ENCODE measurements at places on chromosomes 12 and 14. TPM values are rescaled to one million over a fixed set of nuclear protein-coding genes. Genes with fewer than 3 reads are reported as not detected.
A peak's percentile ranks its signal among the peaks of the same experiment; 100 is the strongest.

POTEM gene
- not detected for total RNA-seq

DNA sequence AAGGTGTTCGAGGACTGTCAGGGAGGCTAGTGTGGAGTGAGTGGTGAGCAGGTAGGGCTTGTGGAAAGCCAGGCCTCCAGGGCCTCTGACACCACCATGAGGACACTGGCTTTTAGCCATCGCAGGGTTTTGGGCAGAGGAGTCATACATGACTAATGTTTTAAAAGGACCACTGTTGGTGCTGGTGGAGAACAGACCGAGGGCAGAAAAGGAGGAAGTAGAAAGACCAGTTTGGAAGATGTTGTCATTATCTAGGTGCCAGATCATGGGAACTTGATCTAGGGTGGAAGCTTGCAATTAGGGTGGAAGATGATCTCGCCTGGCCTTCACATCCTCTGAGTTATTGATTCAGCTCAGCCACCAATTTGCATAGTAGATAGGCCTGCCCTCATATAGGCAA, 144.2 kb downstream of the C12orf75 start:
- DNase-seq, result no peak
- H3K4me1 ChIP-seq, result peaks cover 17% of the 10 kb centered on the region
- no peaks in the 10 kb centered on the region for H3K27me3 ChIP-seq
- no peak overlapping the region for H3K27ac ChIP-seq
- H3K4me3 ChIP-seq, result no peak overlapping the region

- no peak overlapping the region for H3K27ac ChIP-seq
- H3K27me3 ChIP-seq, result peaks cover 8% of the 10 kb centered on the region
- no peaks in the 10 kb centered on the region for H3K36me3 ChIP-seq
- H3K4me1 ChIP-seq, result peaks cover 20% of the 10 kb centered on the region
Observed at GRCh38 chr12:70365398-70365647, 767 bp upstream of the KCNMB4 start.

DNA sequence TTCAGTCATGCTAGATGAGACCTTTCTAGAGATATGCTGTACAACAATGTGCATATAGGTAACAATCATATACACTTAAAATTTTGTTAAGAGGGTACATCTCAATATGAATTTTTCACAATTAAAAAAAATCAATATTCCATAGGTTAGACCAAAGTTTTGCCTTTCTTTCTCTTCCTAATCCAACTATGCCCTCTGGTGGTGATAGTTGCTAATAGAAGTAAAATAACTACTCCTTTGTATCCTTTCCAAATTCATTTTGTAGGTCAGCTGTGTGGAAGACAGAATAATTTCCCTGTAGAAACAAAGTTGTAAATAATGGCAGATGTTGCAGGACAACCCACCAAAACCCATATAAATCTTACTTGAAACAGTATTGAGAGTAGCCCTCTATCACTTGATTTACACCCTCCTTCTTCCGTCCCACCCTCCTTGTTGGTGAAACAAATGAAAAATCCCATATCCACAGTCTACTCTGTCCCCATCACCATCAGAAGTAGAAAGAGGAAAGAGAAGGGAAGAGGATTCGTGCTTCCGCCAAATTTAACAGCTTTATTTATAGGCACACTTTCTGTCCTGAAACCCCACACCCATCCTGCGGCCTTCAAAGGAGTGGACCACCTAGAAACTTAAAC, 34.2 kb upstream of the KICS2 start:
- no peaks in the 10 kb centered on the region for H3K36me3 ChIP-seq
- H3K4me1 ChIP-seq, result no peaks in the 10 kb centered on the region
- H3K27ac ChIP-seq, result no peak overlapping the region
- no peaks in the 10 kb centered on the region for H3K27me3 ChIP-seq
- H3K4me3 ChIP-seq, result no peak overlapping the region

GRCh38 chr12:41507286-41507685, 319.2 kb downstream of the PDZRN4 start:
- H3K27me3 ChIP-seq, result no peaks in the 10 kb centered on the region
- no peak for DNase-seq
- no peak overlapping the region for H3K4me3 ChIP-seq
- H3K36me3 ChIP-seq, result no peaks in the 10 kb centered on the region
- no peaks in the 10 kb centered on the region for H3K4me1 ChIP-seq

RHOJ gene
- total RNA-seq, result 55.1 TPM

DNA sequence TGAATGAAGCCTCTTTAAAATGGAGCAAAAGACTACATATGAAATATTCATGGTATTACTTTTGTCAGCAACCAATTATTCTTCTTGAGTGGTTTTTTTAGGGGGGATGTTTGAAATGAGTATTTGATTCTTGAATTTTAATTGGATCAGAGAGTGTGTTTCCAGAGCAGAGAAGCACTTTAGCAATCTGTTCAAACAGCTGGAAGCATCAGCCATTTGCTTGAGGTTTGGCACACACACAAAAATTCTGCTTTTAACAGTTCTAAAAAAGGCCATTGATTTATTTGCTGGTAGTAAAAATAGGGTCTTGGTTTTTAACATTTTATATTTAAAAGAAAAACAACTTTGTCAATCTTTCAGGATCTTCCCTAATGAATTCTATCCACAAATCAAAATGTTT, 292.7 kb downstream of the LRFN5 start:
- no peak for DNase-seq
- no peaks in the 10 kb centered on the region for H3K4me1 ChIP-seq
- no peaks in the 10 kb centered on the region for H3K36me3 ChIP-seq
- H3K4me3 ChIP-seq, result no peak overlapping the region

SLC10A1 gene
- total RNA-seq, result not detected

GRCh38 chr14:102929241-102930137, 7.0 kb downstream of the AMN start:
- no peaks in the 10 kb centered on the region for H3K27me3 ChIP-seq
- peaks cover 16% of the 10 kb centered on the region for H3K36me3 ChIP-seq
- DNase-seq, result no peak
- H3K4me1 ChIP-seq, result peaks cover 6% of the 10 kb centered on the region

DNA sequence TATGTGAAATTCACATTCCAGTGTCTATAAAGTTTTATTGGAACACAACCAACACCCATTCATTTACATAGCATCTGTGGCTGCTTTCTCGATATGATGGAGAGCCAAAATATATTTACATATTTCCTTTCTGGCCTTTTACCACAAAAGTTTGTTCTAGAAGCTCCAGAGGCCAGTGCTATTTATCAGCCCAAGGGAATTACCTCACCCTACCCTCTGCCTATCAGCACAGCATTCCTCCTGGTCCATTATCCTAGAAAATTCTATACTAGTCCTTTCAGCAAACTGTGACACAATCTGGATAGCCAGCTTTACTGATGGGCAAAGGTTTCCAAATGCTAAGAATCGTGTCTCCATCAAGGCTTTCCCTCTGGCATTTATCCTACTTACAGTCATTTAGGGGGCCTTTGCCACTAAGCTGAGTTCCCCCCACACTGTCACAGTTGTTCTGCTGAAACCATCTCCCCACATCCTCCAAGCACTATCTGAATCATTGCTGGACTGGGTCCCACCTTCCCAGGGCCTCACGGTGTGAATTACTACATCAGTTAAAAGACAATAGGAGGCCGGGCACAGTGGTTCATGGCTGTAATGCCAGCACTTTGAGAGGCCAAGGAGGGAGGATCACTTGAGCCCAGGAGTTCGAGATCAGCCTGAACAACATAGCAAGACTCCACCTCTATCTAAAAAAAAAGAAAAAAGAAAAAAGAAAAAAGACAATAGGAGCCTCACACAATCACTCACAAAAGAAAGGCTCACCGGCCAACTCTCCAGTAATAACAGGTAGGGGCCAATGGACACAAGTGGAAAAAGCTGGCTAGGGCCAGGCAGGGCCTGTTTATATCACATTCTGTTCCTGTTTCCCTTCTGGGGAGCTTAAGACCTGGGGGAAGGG, 12.1 kb downstream of the SYNE3 start:
- H3K4me1 ChIP-seq, result peaks cover 47% of the 10 kb centered on the region
- peaks cover 5% of the 10 kb centered on the region for H3K36me3 ChIP-seq
- peak overlapping the region; percentile 82 for H3K27ac ChIP-seq
- no peak overlapping the region for H3K4me3 ChIP-seq
- H3K27me3 ChIP-seq, result no peaks in the 10 kb centered on the region
- no peak for DNase-seq

WNT5B gene
- 74.4 TPM for total RNA-seq

CAPZA3 gene
- not detected for total RNA-seq

OTOGL gene
- 0.92 TPM for total RNA-seq

GRCh38 chr12:57148469-57149244, 1.2 kb upstream of the LRP1-AS start:
- no peak for DNase-seq
- H3K36me3 ChIP-seq, result peaks cover 32% of the 10 kb centered on the region
- H3K27ac ChIP-seq, result peak overlapping the region; percentile 89
- no peak overlapping the region for H3K4me3 ChIP-seq

Measured in chondrocyte (in vitro differentiated cells).